ENCODE measurements at places on chromosomes 1 and 21. TPM values are rescaled to one million over a fixed set of nuclear protein-coding genes. Genes with fewer than 3 reads are reported as not detected.

The KIF2C gene
- total RNA-seq, result 15.2 TPM

DNA sequence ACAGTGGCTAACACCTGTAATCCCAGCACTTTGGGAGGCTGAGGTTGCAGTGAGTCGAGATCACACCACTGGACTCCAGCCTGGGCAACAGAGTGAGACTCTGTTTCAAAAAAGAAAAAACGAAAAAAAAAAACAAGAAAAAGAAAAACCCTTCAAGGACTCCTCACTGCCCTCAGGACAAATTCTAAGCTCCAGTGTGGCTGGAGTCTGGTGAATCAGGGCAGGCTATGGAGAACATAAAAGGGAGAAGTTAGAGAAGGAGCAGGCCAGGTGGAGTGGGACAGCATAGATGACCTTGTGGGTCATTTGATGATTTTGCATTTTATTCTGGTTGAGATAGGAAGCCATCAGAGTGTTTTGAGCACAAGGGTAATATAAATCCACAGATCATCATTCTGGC lies 12.5 kb upstream of the UAP1 start:
- no peak for ATAC-seq

DNA sequence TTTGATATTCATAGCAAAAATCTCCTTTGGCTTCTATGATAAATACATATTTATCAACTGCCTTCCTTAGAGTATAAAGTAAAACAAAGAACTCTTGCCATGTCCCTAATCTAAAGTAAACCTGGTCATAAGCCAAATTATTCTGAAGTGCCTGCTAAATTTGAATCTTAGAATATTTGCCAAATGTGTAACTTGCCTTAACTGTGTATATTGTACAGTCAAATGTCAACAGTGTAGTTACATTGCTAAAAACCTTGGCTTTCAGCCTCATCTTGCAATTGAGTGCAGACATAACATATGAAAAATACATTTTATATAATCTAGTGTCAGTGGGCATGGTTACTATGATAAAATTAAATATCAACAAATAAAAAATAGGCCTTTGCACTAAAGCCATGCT lies 583.4 kb upstream of the ADAMTS5 start:
- ATAC-seq, result no peak

- no peak for ATAC-seq
Observed at GRCh38 chr1:41557751-41558455, 73.4 kb upstream of the EDN2 start.

DNA sequence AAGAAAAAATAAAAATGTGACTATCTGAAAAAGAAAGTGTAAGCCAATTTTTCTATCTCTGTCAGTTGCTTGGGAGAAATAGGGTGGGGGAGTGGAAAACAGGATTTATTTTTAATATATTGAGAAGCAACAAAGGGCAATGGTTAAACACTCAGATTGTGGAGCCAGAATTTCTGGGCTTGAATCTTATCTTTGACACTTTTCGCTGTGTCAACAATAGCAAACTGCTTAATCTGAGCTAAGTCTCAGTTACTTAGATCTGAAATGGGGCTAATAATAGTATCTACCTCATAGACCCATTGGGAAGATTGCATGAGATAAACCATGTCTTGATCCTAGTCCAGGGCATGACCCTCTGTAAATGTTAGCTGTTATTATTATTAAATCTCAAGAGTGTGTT lies 468.1 kb downstream of the ADGRL2 start:
- ATAC-seq, result no peak

GRCh38 chr1:36231191-36231590 lies 6.9 kb downstream of the THRAP3 start:
- peak; percentile 48 for ATAC-seq

The SLC5A3 gene
- total RNA-seq, result 5.6 TPM

The ZBTB8OS gene
- 30.6 TPM for total RNA-seq

The AMIGO1 gene
- 1.2 TPM for total RNA-seq

DNA sequence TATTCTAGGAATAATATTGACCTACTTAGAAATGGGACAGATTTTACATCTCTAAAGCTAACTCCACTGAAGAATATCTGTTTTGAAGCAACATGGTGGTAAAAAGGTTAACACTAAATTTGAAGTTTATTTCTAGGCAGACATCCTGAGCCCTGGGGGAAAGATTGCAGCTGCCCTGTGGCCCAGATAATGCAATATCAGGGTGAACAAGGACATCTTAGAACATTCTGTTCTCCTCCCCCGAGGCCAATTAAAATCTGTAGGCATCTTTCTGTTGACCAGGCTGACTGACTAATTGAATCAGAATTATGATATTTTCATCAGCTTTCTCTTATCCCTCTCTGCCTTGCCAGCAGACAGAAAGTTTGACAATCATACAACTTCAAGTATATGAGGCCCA lies 149.8 kb upstream of the DUSP10 start:
- ATAC-seq, result no peak

DNA sequence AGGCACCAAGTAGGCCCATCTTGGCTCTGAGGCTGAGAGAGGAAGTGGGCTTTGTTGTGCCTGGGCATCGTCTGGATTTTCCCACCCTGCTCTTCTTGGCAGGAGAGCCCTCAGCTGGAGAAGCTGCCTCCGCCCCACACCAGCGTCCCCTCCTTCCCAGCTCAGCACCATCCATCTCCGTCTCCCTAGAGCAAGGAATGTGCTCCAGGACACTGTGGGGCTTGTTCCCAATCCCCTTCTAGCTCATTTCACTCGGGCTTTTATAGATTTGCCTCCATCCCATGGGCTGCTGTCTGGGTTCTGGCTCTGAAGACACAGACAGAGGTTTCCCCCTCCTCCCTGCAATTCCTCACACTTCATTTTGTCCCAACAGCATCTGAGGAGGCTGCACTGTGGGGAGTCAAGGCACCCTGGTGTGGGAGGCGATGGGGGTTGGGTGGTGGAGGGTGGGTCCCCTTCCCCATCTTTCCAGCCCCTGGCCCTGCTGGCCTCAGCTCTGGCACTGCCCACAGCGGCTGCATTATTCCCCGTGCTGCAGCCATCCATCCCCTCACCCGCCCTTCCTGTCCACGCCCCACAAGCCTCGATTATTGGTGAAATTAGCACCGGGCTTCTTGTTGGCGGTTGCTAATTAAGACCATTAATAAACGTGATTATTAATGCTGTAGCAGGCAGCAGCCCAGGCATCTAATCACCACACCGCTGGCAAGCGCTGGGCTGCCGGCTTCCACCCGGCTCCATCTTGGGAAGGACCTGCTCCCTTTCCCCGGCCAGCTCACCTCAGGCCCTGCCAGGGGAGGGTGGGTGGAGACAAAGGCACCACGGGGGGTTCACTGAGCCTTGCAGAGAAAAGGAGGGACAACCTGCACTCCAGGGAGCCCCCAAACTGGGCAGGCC lies 21.7 kb downstream of the RHBG start:
- no peak for ATAC-seq

GRCh38 chr1:64505944-64506655 lies 36.2 kb downstream of the CACHD1 start:
- peak; percentile 89 for ATAC-seq

The HTR6 gene
- not detected for total RNA-seq

The HSD3B1 gene
- not detected for total RNA-seq

The REN gene
- not detected for total RNA-seq

- ATAC-seq, result peak; percentile 52
Observed at GRCh38 chr1:186605762-186606350, 74.4 kb downstream of the PTGS2 start.

- no peak for ATAC-seq
Observed at GRCh38 chr1:30795026-30795425, 37.5 kb upstream of the LAPTM5 start.

DNA sequence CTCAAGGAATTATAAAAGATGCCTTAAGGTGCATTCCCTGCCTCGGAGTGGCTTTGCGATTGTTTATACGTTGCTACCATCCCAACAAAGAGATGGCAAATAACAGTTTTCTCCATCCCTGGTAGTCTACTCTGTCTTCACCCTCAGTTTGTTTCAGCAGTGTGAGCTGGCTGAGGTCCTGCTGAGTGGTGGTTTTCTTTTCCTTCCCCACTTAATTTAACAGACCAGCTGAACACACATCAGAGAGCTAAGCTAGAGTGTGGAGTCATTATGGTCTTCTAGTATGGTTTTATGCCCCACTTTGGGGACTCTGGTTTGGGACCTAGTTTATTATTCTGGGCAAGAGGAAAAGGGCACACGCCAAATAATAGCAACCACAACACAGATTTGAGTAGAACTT lies 2.2 kb downstream of the PIGV start:
- no peak for ATAC-seq

The AUNIP gene
- total RNA-seq, result 3.3 TPM

GRCh38 chr1:22212400-22213233 lies 69.7 kb upstream of the WNT4 start:
- ATAC-seq, result no peak

The KPRP gene
- total RNA-seq, result 3.6 TPM

- ATAC-seq, result peak; percentile 39
Observed at GRCh38 chr1:153352523-153352922, 3.9 kb upstream of the PGLYRP4 start.

The FCRL5 gene
- 0.72 TPM for total RNA-seq

The PTGER3 gene
- 0.12 TPM for total RNA-seq

DNA sequence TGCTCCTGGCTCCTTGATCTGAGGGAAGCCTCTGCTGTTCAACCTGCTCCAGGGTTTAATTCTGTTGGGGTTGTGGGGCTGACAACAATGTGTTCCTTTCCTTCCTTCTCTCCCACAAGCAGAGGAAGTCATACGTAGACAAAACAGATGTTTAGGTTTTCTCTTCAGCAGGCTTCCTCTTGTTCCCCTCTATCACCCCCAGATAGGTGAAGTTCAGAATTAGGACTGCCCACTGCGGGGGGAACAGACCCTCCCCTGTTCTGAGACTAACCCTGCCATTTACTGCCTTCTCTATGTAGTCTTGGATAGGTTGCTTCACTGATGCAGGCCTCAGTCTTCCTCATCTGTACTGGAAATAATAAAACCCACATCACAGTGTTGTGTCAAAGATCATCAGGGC lies 30.0 kb upstream of the NRDC start:
- no peak for ATAC-seq

GRCh38 chr1:64986903-64987871 lies 20.8 kb upstream of the JAK1 start:
- no peak for ATAC-seq
